ENCODE measurements at places on chromosomes 13 and 19.

DNA sequence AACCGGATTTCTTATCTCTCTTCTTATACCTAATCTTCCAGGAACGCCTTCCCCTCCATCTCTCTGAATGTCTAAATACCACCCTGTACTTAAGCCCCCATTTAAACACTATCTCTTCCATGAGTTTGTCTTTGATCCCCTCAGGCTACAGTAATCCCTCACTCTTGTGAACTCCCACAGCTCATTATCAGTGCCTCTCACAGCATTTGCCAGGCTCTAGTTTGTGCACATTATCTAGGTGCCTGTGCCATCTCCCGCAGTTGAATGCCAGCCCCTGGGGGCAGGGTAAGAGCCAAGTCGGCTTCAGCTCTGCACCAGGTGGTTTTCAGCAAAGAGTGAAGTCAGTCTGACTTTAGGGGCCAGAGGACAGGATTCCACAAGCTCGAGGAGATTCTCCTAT is 71.4 kb downstream of the FREM2 start:
- DNase-seq, result no peak

DNA sequence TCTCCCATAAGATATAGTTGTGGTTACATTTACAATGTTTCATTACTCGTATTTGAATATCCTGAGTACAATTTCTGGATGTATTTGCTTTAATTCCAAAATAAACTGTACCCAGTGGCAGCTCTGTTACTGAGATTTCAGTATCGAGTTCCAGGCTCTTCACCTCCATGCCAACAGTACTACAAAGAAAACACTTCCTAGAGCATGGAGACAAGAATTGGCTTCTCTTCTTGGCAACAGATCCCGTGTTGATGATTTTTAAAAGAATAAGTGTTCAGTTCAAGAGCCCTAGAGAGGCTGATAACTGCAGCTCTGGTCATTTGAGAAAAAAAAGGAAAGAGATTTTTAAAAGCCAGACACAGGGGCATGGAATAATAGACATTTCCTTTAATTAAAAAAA is 302.8 kb downstream of the EFNB2 start:
- no peak for DNase-seq

DNA sequence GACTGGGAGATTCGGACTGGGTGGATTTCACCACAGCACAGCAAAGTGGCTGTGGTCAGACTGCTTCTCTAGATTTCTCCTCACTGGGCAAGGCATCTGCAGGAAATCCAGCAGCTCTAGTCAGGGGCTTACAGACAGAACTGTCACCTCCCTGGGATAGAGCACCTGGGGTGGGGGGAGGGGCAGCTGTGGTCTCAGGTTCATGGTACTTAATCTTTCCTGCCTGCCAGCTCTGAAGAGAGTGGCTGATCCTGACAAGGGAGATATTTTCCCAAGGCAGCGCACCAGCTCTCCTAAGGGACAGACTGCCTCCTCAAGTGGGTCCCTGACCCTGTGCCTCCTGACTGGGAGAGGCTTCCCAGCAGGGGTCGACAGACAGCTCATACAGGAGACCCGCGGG is 212.8 kb upstream of the KLF12 start:
- no peak for DNase-seq

DNA sequence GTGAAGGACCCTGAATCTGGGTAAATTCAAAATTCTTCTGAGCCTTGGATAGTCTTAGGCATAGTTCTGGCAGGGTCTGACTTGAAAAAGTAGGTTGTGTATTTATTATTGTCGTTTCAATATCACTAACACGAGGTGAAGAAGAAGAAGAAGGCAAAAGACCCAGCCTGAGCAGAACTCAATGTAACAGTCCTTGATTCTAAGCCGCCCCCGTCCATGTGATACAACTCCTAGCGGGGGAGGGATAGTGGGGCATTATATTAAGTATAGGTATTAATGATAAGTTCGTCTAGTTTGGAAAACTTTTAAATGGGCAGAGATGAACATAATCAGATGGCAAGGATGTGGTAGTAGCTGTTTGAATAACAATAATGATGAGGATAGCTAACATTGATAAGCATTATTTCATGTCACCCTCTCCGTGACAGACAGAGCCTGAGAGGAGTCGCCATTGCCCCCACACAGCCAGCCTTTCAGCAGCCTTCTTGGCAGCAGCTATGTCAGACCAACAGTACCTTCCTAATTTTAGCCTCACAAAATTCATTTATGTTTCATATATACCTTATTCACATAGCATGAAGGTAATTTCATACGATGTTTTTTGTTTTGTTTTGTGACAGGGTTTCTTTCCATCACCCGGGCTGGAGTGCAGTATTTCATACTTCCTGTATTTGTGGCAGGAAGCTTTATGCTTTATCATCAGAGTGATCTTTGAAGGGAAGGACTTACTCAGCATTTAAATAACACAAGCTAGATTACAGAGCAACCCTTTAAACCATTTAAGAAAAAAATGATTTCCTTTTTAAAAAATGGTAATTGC is 64.4 kb upstream of the NPAS1 start:
- peak; percentile 66 for DNase-seq

DNA sequence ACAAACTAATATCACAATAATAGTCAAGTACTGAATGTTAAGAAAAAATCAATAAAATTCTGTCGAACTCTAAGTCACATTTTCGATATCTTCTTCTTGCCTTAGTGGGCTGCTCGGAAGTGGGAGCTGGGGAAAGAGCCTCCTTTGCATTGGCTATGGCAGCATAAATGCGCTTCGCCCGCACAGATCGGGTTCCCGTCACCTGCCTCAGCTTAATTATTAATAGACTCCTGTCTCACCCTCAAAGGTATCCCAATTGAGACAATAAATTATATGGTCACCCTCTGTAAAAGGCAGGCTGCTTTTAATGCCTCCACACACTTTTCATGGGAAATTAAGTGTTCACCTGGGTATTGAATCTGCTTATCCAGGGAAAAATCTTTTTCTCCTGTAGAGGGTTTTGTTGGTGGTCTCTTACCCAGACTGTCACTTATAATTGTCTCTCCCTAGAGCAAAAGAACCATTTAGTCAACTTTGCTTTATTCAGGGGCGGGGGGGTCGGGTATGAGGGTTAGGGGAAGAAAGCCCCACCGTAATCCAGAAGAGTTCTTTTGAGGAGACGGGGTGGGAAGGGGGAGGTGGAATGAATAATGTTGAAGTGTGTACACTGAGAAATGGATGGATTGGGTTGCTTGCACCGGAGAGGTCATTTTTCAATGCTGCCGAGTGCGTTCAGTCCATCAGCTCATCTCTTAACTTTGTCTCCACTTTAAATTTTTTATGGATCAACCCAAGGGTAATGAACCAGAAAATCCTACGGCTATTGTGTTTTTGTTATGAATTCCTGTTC is 682.6 kb upstream of the SGCG start:
- no peak for DNase-seq

- DNase-seq, result peak; percentile 44
Observed at GRCh38 chr13:44465318-44465717, 91.7 kb downstream of the SERP2 start.

DNA sequence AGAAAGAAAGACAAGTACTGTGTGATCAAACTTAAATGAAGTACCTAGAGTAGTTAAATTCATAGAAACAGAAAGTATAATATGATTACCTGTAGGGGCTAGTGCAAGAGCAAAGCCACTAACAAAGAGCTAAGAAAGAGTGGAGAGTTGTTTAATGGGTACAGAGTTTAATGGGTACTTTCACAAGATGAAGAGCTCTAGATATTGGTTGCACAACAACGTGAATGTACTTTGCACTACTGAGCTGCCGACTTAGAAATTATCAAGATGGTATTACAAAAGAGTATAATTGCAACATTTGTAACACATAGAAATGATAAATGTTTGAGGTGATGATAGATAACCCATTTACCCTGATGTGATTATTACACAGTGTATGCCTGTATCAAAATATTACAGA is 140.3 kb upstream of the GPC6 start:
- DNase-seq, result no peak

DNA sequence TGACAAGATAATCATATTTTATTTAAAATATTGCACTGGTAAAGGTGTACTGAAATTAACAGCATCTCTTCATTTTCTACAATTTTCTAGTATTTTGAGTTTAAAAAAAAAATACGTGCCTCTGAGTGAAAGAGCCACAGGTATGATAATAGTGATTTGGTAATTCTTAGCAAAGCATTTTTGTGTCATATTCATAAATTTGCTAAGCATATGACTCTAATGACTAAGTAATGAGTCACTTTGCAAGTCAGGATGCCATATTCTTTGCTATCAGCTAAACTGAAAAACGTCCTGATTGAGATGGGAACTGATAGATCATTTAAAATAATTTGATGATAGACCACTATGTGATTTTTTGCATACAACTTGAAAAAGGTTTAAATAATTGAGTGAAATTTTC is 136.1 kb upstream of the IRS2 start:
- DNase-seq, result peak; percentile 52

DNA sequence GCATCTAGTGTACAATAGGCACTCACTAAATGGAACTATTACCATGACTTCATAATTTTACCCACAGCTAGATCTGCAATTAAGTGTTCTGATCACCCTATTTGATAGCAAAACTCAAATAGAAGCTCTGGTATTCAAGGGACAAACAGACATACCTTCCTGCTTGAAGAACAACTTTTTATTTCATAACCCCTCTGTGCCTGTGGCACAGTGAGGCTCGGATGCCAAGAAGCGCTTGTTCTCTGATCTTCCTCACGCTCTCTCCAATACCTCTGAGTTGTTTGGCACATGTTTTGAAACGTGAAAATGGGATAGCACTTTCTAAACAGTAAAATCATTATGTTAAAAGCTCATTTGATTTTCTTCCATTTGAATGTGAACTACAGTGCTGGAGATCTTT is 232.0 kb downstream of the KLF5 start:
- DNase-seq, result no peak

GRCh38 chr19:5806133-5806489 is 1.2 kb downstream of the NRTN start:
- DNase-seq, result no peak

GRCh38 chr13:66992183-66992582 is 238.0 kb downstream of the PCDH9 start:
- DNase-seq, result peak; percentile 20

DNA sequence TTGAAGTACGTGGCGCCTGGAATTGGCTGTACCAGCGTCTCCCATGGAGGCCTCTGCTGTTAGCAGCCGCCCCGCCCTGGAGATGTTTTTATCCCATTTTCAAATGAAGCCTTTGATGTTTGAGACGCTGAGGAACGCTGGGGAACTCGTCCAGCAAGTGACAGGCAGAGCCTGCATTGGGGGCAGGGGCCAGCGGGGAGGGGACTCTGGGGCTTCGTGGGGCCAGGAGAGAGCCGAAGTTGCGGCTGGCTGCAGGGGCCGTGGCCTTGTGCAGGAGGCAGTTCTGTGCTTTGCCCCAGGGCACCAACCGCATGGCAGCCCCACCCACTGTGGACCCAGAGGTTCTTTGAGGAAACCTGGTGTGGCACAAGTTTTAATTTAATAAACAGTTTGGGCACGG is 13.5 kb downstream of the SPPL2B start:
- no peak for DNase-seq

- DNase-seq, result peak; percentile 80
Observed at GRCh38 chr13:43804461-43805070, 17.8 kb upstream of the ENOX1 start.

GRCh38 chr13:112809332-112810315 is 119.8 kb downstream of the ATP11A start:
- DNase-seq, result no peak

GRCh38 chr13:41590122-41590521 is 132.8 kb downstream of the RGCC start:
- no peak for DNase-seq

- no peak for DNase-seq
Observed at GRCh38 chr19:30916238-30916637, 433.0 kb downstream of the TSHZ3 start.

GRCh38 chr19:16627193-16627927 is 644 bp downstream of the MED26 start:
- DNase-seq, result no peak

- no peak for DNase-seq
Observed at GRCh38 chr19:53333066-53333462, 485 bp upstream of the ZNF845 start.

DNA sequence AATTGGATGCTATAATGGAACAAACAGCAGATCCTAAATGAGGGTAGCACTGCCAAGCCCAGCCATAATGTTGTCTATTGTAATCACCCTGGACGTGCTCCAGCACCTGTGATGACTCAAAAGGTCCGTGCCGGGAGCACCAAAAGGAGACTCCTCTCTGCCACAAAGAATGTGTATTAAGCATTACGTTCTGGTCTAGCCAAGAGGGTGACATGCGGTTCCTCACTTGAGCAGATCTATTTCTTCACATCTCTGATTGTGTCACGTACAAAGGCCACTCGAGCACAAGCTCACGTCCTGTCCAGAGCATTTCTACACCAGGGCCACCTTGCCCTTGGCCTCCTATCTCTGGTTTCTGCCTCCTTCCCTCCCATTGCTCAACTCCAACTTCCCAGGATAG is 219.9 kb upstream of the IRS2 start:
- DNase-seq, result peak; percentile 58

DNA sequence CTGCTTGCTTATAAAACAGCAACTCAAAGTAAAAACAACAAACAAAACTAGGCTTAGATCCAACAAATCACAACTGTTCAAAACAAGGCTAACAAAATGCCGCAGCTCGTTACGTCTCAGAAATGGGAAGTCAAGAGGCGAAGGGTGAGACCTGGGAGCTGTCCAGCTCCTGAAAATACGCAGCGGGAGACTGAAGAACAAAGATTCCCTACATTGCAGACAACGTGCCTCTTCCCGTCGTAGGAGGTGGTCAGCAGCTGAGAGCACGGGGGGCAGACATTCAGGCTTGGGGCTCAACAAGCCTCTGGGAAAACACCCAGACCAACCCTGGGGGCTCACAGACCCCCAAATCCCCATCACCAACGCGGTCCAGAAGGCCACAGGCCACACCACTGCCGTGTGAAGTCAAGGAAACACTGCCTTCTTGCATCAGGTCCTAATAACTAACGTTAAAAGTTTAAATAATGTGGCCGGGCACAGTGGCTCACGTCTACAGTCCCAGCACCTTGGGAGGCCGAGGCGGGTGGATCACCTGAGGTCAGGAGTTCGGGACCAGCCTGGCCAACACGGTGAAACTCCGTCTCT is 13.5 kb downstream of the PLPP2 start:
- DNase-seq, result peak; percentile 27

DNA sequence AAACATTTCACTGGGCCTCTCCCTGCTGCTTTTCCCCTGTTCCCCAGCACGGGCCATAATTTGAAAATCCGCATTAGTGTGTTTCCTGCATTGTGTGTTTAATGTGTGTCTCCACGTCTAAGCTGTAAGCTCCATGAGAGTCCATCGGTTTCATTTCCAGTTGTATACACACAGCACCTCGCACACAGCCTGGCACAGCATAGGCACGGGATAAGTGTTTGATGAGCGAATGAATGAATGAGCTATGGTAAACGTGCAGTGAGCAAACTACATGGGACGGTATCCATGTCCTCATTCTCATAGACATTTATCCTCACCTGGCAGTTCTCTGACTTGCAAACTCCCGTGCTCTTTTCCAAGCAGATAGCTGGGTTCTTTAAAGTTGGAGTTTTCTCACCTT is 106.1 kb downstream of the RAB20 start:
- no peak for DNase-seq

GRCh38 chr13:33017323-33017929 is 1.2 kb downstream of the KL start:
- DNase-seq, result peak; percentile 47

All from fibroblast of skin of right biceps (primary cell).